ENCODE measurements at places on chromosomes 3 and 15.

- DNase-seq = no peak
These were observed 18.3 kb upstream of the CFAP100 start for GRCh38 chr3:126376444-126376843.

- DNase-seq = no peak
These were observed 59.4 kb upstream of the TRIM71 start for GRCh38 chr3:32758375-32758753.

- DNase-seq = no peak
These were observed 2.8 kb upstream of the NRROS start for GRCh38 chr3:196636369-196637349.

- DNase-seq = no peak
These were observed 210.6 kb upstream of the ZPLD1 start for GRCh38 chr3:102224171-102224570.

GRCh38 chr3:42451116-42451515 lies 40.7 kb upstream of the LYZL4 start:
- DNase-seq = no peak

DNA sequence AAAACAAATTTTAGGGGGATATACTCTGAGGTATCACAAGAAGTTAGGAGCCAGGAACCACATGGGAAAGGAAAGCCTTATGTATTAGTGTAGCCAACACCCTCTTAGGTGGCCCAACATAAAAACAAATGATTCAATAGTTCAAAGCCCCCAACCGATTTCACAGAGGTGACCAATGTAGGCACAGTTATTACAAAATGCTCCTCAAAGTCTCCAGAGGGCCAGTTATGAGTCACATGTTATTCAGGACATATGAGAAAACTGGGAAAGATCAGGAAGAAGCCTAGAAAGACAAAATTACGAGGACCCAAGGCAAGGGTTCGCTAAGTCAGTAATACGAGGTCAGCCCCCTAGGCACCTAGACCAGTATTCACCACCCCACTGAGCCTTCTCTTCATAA lies 29.9 kb upstream of the FBN1 start:
- no peak for DNase-seq

DNA sequence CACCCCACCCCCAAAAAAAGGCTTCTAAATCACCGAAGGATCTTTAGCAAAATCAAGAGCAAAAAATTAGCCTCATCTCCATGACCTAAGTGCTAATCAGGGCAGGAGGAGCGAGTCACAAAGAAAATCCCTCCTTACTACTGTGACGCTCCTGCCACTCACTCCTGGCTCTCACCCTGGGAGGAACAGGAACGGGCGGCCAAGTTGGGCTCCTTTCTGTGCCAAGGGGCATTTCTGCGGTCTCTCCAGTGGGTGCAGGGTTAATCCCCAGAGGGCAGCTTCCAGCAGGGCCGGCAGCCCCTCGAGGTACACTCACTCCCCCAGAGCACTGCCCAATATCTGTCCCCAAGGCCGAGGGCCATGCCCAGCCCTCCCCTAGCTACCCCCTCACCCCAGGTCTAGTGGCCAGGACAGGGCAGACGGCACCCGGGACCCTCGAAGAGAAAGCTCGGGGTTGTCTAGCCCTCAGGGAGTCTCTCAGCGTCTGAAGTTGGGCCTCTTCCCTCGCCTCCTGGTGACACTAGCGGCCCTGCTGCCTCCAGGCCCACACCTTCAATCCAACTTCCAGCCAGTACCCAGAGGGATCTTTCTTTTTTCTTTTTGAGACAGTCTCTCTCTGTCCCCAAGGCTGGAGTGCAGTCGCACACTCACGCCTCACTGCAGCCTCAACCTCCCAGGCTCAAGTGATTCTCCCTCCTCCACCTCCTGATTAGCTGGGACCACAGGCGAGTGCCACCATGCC lies 706 bp downstream of the CAV3 start:
- no peak for DNase-seq

DNA sequence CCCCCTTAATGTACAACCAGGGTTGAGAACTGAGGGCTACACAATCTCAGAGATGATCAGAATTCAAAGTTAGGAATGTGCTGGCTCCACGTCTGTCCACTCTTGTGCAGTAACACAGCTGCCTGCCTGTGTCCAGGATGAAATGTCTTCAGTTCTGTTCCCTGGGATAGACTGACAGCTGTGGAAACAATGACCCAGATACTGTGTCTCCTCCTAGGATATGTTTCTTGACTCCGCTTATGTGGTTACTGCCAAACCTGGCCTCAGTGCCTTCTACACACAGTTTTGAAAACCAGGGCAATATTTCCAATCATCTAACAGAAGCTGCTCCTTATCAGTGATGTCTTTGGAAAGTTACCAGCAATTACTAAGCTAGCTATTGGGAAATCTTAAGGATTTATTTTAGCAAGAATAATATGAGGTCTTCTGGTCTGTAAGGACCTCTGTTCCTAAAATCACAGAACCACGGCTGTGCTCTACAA lies 67.6 kb downstream of the NOX5 start:
- no peak for DNase-seq

DNA sequence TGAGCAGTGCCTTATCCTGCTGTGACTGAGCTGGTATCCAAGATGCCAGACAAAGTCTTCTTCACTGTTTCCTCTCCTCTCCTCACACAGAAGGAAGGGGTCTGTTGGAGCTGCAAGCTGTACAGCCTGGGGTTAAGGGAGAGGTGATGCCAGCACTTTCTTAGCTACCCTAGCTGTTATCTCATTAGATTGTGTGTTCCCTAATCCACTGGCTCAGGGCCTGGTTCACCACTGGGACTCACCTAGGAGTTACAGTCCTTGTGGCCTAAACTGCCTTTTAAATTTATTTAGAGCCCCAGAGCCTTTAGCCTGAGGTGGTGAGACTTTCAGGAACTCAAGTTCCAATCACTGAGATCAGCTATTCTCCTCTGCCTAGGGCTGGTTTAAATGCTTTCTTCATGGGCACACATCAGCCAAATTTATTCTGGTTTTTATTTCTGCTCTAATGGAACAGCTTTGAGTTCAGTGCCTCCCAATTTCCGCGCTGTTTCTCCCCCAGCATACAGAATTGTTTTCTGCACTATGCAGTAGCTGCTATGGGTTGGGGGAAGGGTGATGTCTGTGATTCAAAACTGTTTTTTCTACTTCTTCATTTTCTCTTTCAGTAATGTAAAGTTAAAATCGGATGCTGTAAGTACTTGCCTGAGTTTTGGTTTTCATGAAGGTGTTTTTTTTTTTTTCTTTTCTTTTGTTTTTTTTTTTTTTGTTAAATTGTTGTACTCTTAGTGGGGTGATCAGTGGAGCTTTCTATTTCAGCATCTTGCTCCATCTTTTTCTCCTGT lies 198.8 kb downstream of the DOCK3 start:
- no peak for DNase-seq

GRCh38 chr3:40432793-40433192 lies 24.3 kb upstream of the RPL14 start:
- DNase-seq = no peak

GRCh38 chr3:45223889-45224727 lies 2.0 kb downstream of the TMEM158 start:
- DNase-seq = no peak

GRCh38 chr3:36928220-36928619 lies 16.6 kb downstream of the TRANK1 start:
- DNase-seq = no peak

GRCh38 chr15:80684697-80685096 lies 10.4 kb upstream of the ABHD17C start:
- DNase-seq = no peak

DNA sequence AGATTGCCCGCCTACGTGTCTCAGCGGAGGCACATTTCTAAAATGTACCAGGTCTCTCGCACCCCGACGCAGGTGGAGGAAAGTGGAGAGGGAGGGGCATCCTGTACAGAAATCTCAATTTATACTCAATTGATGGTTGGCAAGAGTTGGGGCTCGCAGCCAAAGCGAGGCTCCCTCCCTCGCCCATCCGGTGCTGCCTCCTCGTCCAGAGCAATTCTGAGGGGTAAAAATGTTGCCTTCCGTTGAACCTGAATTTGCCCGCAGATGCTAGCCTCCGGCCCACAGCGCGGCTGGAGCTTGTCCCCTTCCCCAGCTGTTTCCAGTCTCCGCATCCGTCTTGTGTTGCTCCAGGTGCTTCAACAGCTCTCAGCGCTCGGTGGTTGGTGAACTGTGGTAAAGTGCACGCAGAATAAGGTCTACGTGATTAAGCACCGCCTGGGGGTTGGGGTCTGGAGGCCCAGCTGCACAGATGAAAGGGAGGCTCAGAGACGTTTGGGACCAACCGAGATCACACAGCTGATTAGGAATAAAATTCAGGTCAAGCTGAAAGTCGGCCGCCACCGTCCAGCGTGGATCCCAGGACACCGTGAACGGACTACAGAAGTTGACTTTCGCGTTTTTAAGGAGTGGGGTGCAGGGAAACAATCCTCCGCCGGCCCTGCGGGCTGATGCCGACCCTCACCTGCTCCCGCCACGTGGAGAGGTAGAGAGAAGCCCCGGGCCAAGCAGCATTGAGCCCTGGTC lies 846 bp upstream of the POLG start:
- no peak for DNase-seq

DNA sequence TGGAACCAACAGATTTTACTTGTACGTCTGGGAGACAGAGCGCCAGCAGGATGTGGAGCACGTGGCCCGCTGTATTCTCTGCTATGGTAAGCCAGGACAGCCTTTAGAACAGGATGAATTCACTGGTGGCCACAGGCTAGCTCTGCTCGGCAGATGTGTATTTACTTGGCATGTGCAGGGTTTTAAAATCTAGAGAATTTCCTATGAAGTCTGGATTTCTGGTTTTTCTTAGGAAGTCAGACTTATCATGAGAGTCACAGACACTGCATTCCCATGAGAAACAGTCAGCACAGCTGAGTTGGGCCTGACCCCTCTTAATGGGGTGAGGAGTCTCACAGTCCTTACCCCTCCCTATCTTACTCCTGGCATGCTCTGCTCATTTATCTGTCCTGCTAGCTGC lies 84.6 kb upstream of the COL6A5 start:
- no peak for DNase-seq

- no peak for DNase-seq
These were observed 288.1 kb upstream of the GPR149 start for GRCh38 chr3:154718053-154718452.

GRCh38 chr3:107761391-107761790 lies 238.6 kb downstream of the BBX start:
- DNase-seq = no peak

DNA sequence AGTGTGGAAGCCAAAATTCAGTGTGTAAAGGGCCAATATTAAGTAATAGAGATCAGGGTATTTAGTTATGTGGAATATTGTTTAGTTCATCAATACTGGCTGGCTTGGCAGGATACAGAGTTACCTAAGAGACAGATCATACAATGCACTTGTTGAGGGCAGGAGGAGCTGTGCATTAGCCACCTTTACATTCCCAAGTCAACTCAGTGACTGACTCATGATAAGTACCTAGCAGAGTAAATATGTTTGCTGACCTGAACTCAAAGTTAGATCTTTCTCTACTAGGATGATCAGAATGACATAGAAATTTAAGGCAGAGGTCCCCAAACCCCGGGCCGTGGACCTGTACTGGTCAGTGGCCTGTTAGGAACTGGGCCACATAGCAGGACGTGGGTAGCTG lies 3.5 kb upstream of the ABHD17C start:
- no peak for DNase-seq

DNA sequence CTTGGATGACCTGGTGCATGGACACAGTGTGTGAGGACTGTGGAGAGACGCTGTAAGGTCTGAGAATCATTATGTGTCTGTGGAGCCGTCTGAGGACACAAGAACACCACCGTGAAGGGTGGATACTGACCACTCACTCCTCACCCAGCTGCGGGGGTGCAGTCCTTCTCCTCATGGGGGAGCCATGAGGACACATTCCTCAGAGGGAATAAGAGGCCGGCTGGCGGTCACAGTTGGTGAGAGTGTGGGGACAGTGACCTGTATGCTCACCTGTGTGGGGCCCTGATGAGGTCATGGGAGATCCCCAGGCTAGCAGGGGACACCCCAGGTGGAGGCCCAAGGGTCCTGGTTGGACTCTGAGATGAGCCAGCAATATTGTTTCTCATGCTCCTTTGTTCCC lies 2.5 kb upstream of the TRPM1 start:
- DNase-seq = no peak

DNA sequence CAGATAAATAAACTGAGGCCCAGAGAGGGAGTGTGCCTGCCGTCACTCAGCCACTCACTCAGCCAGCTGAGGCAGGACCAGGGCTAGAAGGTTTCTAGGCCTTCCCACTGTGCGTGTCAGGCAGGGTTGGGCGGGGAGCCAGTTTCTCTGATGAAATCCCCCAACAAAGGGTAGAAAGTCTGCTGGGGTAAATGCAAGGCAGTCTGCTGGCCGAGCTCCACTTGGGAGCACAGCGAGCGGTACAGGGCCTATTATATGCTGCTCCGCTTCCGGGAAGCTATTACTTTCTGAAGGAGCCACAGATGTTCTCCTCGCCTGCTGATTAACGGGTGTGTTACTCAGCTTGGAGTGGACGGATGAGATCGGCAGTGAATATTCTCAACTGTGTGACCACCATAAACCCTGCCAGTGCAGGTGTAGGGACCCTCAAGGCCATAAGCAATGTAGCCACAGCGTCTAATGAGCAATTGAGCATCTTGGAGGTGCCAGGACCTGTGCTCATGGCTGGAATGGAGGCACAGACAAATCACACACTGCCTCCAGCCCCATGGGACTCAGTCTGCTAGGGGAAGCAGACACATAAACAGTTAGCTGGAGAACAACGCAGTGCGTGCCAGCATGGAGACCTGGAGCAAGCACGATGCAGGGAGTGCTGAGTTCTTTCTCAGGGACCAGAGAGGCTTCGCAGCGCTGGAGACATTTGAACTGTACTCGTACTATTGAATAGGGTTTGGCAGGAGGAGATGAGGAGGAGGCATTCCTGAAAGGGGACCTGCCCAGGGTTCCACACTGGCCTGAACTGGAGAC lies 42.1 kb downstream of the CORO2B start:
- no peak for DNase-seq

DNA sequence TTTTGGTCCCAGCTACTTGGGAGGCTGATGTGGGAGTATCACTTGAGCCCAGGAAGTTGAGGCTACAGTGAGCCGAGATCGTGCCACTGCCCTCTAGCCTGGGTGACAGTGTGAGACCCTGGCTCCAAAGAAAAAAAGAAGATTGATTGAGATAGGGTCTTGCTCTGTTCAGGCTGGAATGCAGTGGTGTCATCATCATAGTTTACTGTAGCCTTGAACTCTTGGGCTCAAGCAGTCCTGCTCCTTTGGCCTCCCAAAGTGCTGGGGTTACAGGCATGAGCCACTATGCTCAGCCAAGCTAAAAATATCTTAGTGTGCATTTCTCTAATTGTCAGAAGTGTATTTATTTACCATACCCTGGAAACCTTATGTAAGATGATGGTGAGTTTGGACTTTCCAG lies 43.9 kb downstream of the IGF1R start:
- no peak for DNase-seq

GRCh38 chr3:160746976-160747375 lies 9.1 kb upstream of the PPM1L start:
- no peak for DNase-seq

GRCh38 chr3:88013592-88013991 lies 45.2 kb downstream of the CGGBP1 start:
- no peak for DNase-seq

- no peak for DNase-seq
These were observed 7.4 kb upstream of the FGF7 start for GRCh38 chr15:49415638-49416037.

Measured in stimulated activated CD8-positive, alpha-beta memory T cell treated with anti-CD3 and anti-CD28 coated beads, Interleukin-4, amount 100 ng/mL, for 4 hours (primary cell).